ENCODE measurements at places on chromosomes 3 and 15.

DNA sequence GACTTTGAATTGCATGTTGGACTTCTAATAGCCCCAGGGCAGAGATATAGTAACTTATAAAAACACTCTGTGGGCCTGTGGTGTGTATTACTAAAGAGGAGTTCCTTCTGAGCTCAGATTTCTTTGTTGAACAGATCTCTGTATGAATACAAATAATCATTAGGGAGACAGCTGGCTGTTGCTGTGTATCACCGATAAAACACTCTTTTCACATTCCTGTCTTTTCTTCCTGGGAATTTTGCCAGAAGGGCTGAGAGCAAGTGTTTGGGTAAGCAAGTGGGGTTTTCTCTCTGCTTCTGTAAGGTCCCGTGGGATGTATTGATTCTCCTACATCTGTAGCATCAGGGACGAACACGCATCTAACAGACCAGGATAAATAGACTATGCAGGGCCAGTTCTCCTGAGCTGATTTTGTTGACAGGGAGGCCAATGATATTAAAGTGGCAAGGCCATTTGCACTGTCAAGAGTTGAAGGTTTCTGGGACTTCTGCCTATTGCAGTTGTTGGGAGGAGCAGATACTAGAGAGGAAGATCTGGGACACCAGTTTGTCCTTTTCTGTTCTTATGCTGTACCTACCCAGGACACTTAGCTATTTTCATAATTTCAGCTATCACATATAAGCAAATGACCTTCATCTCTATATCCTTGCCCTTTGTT, 225.9 kb upstream of the CD96 start:
- peak; percentile 11 for DNase-seq

GRCh38 chr3:106728315-106729098, 648.7 kb upstream of the CCDC54 start:
- DNase-seq = peak; percentile 97

- no peak for DNase-seq
Observed at GRCh38 chr3:20043396-20043795, 3.1 kb downstream of the KAT2B start.

DNA sequence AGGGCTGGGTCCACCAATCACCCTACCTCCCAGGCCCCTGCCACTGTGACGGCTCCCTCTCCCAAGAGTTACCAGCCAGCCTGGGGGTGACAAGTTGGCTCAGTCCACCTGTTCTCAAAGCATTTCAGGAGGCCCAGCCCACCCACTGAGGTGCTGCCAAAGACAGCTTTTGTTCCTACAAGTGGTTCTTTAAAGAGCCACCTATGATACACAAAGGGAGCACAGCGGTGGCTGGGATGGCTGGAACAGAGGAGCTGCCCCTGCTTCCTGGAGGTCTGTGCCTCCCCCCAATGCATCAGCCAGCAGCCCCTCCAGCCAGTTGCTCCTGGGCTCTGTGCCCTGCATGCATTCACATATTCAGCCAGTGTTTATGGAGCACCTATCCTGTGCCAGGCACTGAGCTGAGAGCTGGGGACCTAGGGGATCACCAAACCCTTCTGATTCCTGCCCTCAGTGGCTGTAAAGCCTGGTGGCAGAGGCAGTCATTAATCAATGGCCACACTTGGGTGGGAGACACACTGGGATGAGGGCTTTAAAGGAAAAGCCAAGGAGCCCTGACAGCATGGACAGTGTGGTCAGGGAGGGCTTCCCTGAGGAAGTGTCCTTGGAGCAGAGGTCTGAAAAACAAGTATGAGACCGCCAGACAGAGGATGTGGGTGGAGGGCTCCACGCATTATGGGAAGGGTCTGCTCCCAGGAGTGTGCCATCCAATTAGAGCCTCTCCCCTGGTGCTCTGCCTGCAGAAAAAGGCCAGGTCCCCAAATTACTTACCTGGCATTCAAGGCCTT, 107.1 kb upstream of the LINGO1 start:
- DNase-seq = no peak

DNA sequence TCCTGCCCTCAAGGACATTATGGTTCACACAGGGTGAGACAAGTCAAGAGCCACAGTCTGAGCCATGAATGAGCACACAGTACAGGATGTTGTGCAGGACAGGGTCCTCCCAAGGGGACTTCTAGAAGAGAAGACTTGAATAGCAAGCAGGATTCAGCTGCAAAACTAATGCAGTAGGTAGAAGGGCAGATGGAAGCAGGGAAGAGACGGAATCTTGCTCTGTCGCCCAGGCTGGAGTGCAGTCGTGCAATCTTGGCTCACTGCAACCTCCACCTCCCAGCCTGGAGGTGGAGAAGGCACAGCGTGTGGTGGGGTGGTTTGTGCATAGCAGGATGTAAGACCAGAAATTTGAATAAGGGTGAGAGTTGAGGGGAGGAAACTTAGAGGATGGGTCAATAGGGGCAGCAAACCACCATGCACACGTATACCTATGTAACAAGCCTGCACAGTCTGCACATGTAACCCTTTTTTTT, 8.0 kb downstream of the BCL2L10 start:
- DNase-seq = no peak

DNA sequence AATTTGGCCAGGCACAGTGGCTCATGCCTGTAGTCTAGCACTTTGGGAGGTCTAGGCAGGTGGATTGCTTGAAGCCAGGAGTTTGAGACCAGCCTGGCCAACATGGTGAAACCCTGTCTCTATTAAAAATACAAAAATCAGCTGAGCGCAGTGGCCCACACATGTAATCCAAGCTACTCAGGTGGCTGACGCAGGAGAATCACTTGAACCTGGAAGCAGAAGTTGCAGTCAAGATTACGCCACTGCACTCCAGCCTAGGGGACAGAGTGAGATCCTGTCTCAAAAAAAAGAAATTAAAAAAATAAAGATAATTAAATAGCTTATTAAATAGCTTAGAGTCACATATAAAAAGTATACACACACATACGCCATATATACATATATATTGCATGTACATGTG, 3.7 kb upstream of the TIPARP start:
- DNase-seq = no peak

DNA sequence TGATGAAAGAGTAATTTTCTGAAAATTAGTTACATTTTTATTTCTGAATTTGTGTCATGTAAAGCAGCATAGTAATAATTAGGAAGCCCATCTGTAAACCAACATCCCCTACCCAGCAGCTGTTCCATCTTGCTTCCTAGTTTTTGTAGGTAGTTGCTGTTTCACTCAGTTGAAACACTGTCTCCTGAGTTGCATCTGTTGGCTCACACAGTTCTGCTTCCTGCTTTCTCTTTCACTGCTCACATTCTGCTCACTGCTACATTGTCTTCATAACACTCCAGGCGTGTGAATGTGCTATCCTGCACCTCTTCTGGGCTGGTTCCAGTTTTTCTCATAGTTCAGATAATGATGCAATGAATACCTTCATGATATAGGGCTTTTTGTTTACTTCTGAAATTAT, 123.4 kb downstream of the EPHB1 start:
- DNase-seq = no peak

DNA sequence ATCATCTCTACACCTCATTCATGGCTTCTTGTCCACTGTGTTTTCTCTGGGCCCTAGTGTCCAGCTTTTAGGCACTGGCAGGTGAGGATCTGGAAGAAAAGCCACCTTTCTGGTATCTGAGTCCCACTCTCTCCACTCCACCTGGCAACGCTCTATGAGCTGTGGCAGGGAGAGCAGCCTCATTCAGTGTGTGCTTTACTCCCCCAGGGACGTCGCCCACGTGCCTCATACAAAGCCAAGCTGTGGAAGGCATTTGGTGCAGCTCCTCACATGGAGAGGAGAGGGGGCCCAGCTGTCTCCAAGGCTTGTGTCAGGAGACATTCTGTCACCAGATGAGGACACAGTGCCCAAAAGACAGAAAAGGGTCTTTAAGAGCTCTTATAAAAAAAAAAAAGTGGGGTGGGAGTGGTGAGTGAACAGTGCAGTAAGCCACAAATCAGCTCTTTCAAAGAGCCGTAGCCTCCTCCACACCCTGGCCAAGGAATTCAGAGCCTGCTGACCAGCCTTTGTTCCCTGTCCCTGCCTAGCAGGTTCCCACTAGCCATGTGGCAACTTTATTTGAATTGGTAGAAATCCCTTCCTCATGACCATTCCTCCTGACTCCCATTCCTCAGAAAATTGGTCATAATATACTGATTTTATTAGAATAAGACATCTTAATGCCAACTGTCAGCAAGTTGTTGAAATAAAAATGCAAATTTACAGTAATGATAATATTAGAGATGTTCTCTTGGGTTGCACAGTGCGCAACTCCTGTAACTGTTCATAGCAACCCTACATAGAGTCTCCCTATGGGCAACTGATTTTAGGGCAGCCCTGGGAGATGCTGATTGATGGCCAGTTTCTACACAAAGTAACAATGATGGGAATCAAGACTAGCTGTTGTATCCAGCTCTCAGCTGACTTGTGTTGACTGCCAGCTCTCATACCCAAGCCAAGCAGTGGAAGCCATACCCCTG, 29.5 kb downstream of the GALNT15 start:
- no peak for DNase-seq

GRCh38 chr15:53470743-53471142, 288.7 kb downstream of the WDR72 start:
- DNase-seq = no peak

DNA sequence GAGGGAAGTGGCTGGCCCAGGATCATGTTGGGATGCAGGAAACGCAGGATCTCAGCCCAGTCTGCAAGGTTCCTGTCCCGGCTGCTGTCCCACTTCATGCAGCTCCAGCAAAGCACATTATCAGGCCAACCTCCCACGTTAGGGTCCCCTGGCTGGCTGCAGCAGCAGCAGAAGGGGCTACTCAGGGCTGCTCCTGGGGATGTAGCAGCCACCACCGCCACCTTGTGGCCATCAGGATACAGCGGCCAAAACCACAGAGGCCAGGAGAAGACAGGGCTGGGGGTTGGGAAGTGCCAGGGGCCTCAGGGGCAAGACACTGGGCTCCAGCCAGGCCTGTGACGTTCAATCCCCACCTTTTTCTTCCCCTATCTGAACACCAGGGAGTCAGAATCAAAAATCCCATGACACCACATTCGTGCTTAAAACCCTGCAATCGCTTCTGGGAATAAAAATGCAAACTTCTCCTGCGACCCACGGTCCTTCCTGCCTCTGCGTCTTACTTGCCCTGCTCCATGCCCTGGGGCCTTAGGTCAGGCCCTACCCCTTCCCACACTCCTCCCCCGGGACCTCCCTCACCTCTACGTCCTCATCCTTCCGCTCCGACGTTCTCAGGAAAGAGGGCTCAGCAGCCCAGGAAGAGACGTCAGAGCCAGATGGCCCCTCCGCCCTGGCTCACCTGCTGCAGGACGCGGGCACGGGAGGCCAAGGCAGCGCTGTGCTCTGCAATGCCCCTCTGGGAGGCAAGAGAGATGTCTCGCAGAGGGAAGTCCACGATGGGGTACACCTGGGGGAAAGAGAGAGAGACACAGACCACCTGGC, 21.5 kb downstream of the SSUH2 start:
- no peak for DNase-seq

DNA sequence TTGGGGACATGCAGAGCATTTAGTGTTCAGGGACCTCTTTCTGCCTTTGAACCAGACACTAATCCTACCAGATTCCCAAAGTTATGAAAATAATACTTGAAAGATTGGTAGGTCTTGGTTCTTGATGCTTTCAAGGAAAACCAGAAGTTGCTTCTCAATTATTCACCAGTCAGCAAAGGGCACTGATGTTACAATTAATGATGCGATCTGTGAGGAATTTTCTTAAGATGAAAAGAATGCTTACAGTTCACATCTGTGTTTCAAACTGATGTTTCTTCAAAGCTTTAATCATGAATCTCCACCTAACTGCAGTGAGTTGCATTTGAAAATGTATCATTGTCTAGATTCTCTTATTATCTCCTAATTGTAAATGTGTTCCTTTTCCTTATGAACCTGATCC, 161.0 kb downstream of the NAALADL2 start:
- DNase-seq = no peak

DNA sequence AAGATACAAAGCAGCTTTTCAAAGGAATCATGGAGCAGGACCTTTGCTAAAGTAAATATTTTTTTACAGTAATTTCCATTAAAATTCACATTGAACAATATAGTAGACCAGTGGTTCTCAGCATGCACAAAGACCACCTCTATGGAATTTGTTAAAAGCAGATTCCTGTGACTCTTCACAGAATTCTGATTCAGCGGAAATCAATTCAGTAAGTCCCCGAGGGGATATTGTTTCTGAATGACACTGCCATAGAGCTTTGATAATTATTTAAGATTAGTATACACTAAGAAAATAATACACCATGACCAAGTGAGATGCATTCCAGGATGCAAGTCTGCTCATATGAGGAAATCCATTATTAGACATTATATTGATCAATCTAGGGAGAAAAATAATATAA, 161.9 kb upstream of the TNIK start:
- no peak for DNase-seq

DNA sequence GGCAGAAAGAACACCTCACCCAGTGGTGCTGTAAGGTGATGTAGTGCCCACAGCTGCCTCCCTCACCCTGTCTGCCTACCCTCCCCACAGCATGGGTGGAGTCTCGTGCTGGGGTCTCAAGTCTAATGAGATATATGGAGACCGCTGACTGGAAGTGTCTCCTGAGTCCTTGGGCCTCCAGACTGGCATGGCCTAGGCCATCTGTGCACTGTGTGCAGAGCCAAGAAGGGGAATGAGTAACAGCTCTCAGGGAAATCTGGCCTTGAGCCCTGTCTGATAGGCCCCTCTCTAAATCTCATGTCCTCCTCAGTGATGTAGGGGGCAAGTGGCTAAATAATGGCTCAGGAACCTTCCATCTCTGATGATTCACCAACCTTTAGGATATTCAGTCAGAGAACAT, 277.4 kb downstream of the PLCL2 start:
- DNase-seq = no peak

- DNase-seq = no peak
Observed at GRCh38 chr3:3665961-3666640, 133.1 kb upstream of the LRRN1 start.

DNA sequence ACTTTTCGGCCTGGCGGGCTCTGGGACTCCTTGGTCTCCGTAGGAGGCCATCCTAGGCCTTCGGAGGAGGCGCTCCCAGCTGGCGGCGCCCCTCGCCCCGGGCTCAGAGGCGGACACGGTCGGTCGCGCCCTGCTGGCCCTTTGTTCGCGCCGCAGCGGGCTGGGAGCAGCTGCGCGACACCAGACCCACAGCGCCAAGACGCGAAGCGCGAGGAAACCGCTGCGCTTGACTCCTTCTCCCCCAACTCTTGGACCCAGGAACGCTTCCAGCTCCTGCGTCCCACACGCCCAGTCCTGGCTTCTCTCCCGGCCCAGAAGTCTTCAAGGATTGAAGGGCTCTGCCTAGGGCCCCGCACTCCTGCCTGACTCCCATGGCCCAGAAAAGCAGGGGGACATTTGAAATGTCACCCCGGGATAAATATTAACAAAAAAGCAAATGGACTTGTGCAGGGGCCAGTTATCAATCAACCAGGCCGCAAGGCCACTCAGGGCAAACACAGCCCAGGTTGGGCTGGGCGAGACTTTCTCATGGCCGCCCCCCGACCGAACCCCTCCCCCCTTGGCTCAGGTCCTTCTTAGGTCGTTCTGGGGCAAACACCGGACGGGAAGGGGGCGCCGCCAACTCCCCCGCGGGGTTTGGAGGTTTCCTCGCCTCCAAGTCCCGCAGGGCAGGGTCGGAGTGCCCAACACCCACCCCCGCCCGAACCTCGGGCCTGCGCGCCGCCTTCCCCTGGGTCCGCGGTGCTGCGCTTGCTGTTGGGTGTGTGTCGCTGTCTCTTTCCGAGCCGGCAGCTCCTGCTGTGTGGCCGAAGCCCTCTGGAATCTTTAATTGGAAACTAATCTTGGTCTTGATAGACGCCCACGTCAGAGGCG, 5.1 kb downstream of the ONECUT1 start:
- DNase-seq = no peak

Data from foreskin keratinocyte (primary cell).